Dermis lymphatic vessel endothelial cell (primary cell): ENCODE measurements at places on chromosomes 3 and 15. TPM values are rescaled to one million over a fixed set of nuclear protein-coding genes. Genes with fewer than 3 reads are reported as not detected.

MAP1A gene
- total RNA-seq = 0.17 and 0.33 TPM in 2 replicates

GPR171 gene
- total RNA-seq = not detected in 2 replicates

SLC2A2 gene
- not detected in 2 replicates for total RNA-seq

ZNF860 gene
- total RNA-seq = 0.87 and 1.5 TPM in 2 replicates

CD86 gene
- not detected in 2 replicates for total RNA-seq

IL17RB gene
- total RNA-seq = under 0.01 TPM in 1 of 2 replicates, not detected in the other
